ENCODE measurements at places on chromosomes 1 and 21. TPM values are rescaled to one million over a fixed set of nuclear protein-coding genes. Genes with fewer than 3 reads are reported as not detected.

DNA sequence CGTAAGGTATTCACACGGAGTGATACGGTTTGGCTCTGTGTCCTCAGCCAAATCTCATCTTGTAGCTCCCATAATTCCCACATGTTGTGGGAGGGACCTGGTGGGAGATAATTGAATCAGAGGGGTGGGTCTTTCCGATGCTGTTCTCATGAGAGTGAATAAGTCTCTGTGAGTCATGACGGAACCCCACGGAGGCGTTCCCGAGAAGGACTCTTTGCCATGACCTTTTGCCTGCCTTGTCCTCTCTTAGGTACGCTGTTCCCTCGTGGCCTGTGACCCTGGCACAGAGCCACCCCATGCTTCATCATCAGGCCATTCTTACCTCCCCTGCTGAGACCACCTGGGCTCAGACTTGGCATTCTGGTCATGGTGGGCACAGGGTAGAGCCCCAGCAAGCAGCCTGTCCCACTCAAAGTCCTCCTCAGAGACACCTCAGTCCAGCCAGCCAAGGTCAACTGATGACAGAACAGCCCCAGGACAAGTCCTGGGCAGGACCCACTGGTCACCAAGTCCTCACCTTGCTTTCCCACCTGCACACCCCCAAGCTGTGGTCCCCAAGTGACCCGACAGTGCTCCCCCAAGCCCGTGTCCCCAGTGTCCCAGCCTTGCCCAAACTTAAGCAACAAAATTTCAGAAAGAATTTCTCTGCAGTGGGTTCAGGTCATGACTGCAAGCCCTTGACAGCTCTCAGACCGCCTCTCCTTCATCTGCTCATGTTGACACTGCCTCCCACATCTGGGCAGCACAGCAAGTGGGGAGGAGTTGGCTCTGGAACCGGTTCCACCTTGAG lies 158.4 kb downstream of the ACTL8 start:
- DNase-seq: no peak

GRCh38 chr1:117341123-117341522 lies 26.1 kb upstream of the MAN1A2 start:
- no peak for DNase-seq

GRCh38 chr1:172907834-172908326 lies 142.9 kb downstream of the TNFSF18 start:
- no peak for DNase-seq

DNA sequence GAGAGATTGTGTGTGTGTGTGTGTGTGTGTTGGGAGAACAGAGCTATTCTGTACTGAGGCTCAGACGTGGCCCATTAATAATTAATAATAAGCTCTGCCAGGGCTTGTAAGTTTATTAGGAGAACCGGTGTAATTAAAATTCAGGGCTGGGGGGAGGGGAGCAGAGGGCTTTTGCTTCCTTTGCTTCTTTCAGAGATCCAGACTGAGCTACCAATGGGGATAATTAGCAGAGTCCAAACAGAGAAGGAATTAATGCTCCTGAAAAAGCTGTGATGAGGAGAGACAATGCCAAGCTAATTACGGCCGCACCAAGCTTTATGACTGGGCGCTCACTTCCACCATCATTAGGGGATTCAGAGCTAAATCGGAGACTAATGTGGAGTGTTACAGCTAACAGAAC lies 4.5 kb downstream of the SYT6 start:
- DNase-seq: no peak

- DNase-seq: no peak
These were observed 12.2 kb upstream of the ARHGEF10L start for GRCh38 chr1:17527036-17527914.

GRCh38 chr1:39959651-39960333 lies 4.8 kb downstream of the MFSD2A start:
- DNase-seq: no peak

Gene S100A7A
- polyA plus RNA-seq: not detected

Gene SPRR1B
- not detected for polyA plus RNA-seq

DNA sequence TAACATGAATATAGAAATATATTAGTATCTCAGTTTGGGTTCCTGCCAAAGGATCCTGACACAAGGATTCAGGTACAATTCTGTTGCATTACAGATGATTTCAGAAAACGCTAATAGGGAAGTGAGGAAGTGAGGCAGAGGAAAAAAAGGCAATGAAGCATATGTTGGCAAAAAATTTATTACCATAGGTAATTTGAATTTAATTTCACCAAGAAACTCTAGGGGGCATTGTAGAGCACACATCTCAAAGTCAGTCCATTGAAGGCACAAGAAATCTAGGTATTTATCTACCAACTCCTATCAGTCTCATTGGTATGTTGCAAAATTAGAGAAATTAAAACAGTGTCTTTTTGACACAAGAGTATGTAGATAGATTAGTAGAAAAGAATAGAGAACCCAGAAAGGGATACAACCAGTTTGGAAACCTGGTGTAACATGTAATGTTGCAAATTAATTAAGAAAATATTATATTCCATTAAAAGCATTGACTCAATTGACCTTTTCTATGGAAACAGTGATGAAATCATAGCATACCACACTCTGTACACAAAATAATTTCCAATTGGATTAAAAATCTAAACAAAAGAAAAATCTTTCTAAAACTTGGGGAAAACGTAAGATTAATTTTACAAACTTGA lies 104.9 kb upstream of the SNX7 start:
- DNase-seq: no peak

Gene PEX14
- 17.8 TPM for polyA plus RNA-seq

GRCh38 chr1:180177931-180178330 lies 23.3 kb downstream of the QSOX1 start:
- no peak for DNase-seq

GRCh38 chr1:29805896-29806160 lies 569.5 kb downstream of the PTPRU start:
- DNase-seq: peak; percentile 4

- DNase-seq: no peak
These were observed 9.9 kb upstream of the ARF1 start for GRCh38 chr1:228072658-228073043.

- DNase-seq: no peak
These were observed 170.8 kb downstream of the EDEM3 start for GRCh38 chr1:184583849-184584248.

DNA sequence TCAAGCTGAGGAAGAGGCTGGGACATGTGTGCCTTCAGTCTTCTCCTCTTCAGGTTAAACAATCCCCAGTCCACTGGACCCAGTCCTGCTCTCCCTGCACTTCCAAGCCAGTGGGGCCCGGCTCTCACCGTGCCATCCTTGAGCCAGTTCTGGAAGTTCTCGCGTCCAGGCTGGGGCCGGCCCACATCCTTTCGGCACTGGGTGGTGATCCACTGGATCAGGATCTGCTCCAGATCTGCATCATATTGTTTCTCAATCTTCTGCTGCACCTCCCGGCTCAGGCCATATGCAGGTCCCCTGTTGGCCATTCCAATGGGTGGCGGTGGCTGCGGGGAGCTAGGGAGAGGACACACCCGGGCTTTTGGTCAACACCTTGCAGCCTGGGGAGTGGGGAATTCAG lies 5.1 kb downstream of the TAGLN2 start:
- DNase-seq: no peak

DNA sequence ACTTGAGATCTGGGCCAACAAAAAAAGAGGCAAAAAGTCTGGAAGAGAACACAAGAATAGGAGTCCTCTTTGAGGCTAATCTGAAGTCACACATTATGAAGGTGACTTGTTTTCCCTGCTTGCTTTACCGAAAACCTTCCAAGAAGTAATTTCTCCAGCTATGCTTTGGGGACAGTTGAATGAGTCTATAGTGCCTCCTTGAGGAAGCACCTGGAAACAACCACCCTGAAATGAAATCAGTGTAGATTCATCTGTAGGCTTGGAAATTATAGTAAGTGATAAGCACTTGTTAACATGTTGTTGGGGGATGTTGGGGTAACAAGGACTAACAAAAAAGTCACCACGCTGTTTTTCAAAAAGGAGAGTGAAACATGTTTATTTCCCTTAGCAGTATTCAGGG lies 23.4 kb upstream of the RPTN start:
- no peak for DNase-seq

Gene CYYR1
- polyA plus RNA-seq: not detected

Gene MCOLN3
- not detected for polyA plus RNA-seq

DNA sequence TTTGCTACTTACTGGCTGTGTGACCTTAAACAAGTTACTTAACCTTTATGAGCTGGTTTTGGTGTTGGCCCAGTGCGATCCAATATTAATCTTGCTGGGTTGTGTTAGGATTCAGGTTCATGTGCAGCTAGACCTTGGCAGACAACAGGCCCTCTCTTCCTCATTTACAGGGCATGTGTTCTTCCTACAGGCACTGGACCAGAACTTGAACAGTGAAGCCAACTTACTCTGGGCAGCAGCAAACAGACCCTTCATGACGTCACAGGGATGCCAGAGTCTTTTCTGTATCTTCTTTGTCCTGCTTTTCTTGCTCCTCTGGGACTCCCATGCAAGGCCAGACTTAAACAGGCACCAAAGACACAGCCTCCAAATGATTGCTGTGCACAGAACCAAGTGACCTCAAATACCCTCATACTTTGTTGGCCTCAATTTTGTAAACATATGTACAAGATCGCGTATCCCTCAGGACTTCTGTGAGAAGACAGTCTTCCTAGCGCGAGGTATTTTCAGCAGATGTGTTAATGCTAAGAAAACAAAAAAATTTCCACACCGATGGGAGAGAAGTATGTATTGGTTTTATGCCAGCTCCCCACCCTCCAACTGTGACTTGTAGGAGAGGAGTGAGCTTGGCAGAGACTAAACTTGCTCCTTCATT lies 73.7 kb downstream of the URB2 start:
- DNase-seq: no peak

Gene CORT
- polyA plus RNA-seq: 0.29 TPM

GRCh38 chr1:237074371-237075117 lies 32.6 kb downstream of the RYR2 start:
- DNase-seq: no peak

Gene LCE1D
- polyA plus RNA-seq: not detected

DNA sequence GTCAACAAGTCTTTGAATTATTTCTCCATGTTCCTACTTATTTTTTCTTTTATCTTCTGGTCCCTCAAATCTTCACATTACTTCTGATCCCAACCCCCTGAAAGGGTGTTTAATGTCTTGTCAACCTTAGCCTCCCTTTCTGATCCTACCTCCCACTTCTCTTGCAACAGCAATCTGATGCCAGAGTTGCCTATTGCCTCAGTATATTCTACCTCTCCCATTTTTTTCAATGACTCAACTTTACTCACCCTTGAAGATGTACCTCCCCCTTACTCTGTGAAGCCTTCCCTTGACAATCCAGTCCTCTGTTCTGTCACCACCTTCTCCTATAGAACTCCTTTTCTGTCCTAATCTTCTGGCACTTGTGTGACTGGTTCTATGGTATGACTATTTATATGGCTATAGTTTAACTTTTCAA lies 99.5 kb upstream of the CD55 start:
- DNase-seq: no peak

Gene PKP1
- polyA plus RNA-seq: not detected

Gene CHIA
- polyA plus RNA-seq: not detected

Gene SPRR2B
- polyA plus RNA-seq: not detected

GRCh38 chr21:41674402-41674801 lies 92.5 kb downstream of the RIPK4 start:
- DNase-seq: no peak

- no peak for DNase-seq
These were observed 6.6 kb downstream of the CLSPN start for GRCh38 chr1:35763201-35763600.

Gene PGLYRP4
- polyA plus RNA-seq: not detected

- DNase-seq: no peak
These were observed 50.9 kb upstream of the TRABD2B start for GRCh38 chr1:48048064-48048463.

DNA sequence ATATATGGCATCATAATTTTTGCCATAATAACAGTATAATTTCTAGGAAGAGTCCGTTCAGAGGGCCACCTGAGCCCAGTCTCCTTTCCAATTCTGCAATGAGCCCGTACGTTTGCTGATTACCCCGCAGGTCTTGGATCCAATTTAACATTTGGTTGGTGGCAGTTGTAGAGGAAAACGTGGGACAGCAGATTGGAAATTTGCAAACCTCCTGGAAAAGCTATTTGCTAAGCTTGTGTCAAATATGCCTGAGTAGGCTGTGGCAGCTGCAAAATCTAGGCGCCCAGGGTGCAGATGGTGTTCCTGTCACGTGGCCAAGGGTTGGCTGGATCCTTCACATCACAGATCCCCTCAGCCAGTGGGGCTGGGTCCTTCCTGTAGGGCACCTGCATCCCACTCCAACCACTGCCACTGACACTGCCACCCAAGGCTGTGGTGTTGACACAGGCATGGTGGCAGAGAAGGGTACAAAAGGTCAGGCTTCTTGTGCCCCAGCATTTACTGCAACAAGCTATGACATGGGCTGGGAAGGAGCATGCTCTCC lies 174.8 kb upstream of the SYT6 start:
- no peak for DNase-seq

Gene KRTAP21-3
- polyA plus RNA-seq: not detected

Gene ETV3L
- not detected for polyA plus RNA-seq

DNA sequence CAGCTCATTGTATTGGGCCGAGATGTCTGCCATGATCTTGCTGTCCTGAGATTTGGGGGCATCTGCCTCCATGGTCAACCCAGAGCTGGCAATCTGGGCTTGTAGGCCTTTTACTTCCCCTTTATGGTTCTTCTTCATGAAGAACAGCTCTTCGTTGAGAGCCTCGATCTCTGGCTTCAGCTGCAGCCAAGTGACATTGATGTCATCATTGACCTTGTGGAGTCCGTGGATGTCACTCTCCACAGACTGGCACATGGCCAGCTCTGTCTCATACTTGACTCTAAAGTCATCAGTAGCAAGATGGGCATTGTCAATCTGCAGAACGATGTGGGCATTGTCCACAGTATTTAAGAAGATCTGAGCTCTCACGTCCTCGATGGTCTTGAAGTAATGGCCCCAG lies 29.2 kb downstream of the RAP1A start:
- DNase-seq: no peak

GRCh38 chr1:4269330-4269729 lies 369.3 kb upstream of the C1orf174 start:
- DNase-seq: no peak

Gene ABCB10
- 7.4 TPM for polyA plus RNA-seq

- peak; percentile 86 for DNase-seq
These were observed 428 bp downstream of the POGZ start for GRCh38 chr1:151458802-151459330.

DNA sequence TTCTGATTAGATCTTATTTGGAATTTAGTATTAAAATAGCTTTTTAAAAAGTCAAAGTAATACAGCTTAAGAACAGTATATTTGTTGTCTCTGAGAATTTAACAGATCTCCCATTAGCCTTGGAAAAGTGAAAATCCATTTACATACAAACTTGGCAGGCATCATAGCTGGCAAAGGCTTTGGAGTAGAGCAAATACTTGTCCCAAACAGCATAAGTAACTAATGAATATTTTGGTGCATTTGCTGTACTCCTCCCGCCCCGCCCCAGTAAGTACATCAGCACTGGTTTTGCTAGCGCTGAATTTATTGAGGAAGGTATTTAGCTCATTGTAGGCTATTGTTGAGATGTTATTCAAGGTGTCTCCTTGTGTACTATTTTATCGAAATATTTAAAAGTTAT lies 417.7 kb upstream of the KAZN start:
- DNase-seq: no peak

- DNase-seq: no peak
These were observed 503.2 kb upstream of the CAMK1G start for GRCh38 chr1:209080170-209080781.

- no peak for DNase-seq
These were observed 57.8 kb downstream of the ZNF281 start for GRCh38 chr1:200351826-200352549.

Gene LMX1A
- not detected for polyA plus RNA-seq

Gene C1orf174
- 21.4 TPM for polyA plus RNA-seq
